ENCODE measurements at places on chromosomes 11 and 22.
A peak's percentile ranks its signal among the peaks of the same experiment; 100 is the strongest.

DNA sequence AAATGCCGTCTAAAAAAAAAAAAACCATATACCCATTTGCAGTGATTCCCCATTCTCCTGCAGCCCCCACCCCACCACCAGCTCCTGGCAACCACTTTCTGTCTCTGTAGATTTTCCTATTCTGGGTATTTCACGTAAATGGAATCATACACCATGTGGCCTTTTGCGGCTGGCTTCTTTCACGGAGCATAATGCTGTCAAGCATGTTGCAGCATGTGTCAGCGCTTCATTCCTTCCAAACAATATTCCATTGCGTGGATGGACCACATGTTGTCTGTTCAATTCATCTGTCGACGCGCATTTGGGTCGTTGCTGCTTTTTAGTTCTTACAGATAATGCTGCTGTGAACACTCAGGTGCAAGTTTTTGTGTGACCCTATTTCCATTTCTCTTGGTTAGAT, 14.8 kb upstream of the EMID1 start:
- no peak for DNase-seq

- no peak for DNase-seq
Measured at GRCh38 chr11:455566-456147, 5.6 kb downstream of the PTDSS2 start.

GRCh38 chr11:68363776-68364175, 51.4 kb downstream of the LRP5 start:
- DNase-seq = no peak

- DNase-seq = no peak
Measured at GRCh38 chr22:23833017-23833751, 5.6 kb downstream of the DERL3 start.

- peak; percentile 58 for DNase-seq
Measured at GRCh38 chr22:36221799-36222751, 17.3 kb downstream of the APOL2 start.

GRCh38 chr11:16876837-16877236, 137.4 kb downstream of the PLEKHA7 start:
- no peak for DNase-seq

GRCh38 chr11:18265949-18266348, at the start of gene SAA1:
Gene SAA1 (plus strand): TSS chr11:18266264. CDS start chr11:18266888, 624 bp downstream.
- DNase-seq = no peak

DNA sequence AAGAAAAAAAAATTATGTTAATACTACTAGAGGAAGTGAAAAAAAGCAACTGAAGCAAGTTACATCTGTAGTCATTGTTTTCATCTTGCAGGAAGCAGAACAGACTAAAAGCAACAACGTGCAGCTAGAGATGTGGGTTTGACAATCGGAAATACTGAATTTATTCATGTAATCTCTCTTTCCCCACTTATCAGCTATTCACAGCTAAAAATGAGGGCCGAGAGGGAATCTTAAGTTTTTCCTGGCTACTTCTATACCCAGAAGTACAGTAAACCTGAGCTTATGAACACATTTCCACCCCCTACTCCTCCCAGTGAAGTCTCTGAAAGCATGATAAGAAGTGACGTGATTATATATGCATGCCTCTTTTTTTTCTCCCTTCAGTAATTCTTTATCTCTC, 116.5 kb downstream of the SPON1 start:
- DNase-seq = no peak

All from fibroblast of lung (primary cell).